ENCODE measurements at places on chromosomes 5 and 9. TPM values are rescaled to one million over a fixed set of nuclear protein-coding genes. Genes with fewer than 3 reads are reported as not detected.

Gene GRM6
- polyA plus RNA-seq: not detected

Gene ANKRD18B
- polyA plus RNA-seq: not detected

GRCh38 chr5:125411744-125412560 lies 665.5 kb upstream of the ZNF608 start:
- H3K27ac ChIP-seq: no peak overlapping the region
- H3K36me3 ChIP-seq: no peaks in the 10 kb centered on the region
- H3K4me1 ChIP-seq: peaks cover 20% of the 10 kb centered on the region
- peak; percentile 50 for DNase-seq
- H3K27me3 ChIP-seq: no peaks in the 10 kb centered on the region
- H3K4me3 ChIP-seq: no peak overlapping the region

GRCh38 chr5:149583394-149583793 lies 2.1 kb downstream of the ARHGEF37 start:
- peaks cover 16% of the 10 kb centered on the region for H3K27me3 ChIP-seq
- H3K4me3 ChIP-seq: no peak overlapping the region
- H3K27ac ChIP-seq: no peak overlapping the region
- no peaks in the 10 kb centered on the region for H3K36me3 ChIP-seq
- peaks cover 11% of the 10 kb centered on the region for H3K4me1 ChIP-seq
- DNase-seq: no peak

Gene SHROOM1
- 1.1 TPM for polyA plus RNA-seq

DNA sequence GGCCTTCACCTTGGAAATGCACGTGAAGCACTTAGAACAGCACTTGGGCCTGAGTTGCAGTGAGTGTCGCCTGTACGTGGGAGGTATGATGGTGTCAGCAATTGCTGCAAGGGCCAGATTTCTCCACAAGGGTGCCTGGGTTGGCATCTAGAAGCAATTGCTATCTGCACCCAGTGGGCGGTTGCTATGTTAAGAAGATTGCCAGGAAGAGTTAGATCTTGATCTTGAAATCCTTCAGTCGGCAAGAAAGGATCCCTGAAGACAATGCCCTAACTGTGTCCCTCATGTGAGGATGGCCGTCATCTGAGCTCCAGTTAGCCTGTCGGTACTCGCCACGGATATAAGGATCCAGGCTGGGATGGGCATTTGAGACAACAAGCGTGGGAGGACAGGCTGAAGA lies 62.9 kb downstream of the MAMDC2 start:
- H3K27ac ChIP-seq: no peak overlapping the region
- H3K36me3 ChIP-seq: no peaks in the 10 kb centered on the region
- no peaks in the 10 kb centered on the region for H3K27me3 ChIP-seq
- no peak overlapping the region for H3K4me3 ChIP-seq
- H3K4me1 ChIP-seq: peaks cover 5% of the 10 kb centered on the region

DNA sequence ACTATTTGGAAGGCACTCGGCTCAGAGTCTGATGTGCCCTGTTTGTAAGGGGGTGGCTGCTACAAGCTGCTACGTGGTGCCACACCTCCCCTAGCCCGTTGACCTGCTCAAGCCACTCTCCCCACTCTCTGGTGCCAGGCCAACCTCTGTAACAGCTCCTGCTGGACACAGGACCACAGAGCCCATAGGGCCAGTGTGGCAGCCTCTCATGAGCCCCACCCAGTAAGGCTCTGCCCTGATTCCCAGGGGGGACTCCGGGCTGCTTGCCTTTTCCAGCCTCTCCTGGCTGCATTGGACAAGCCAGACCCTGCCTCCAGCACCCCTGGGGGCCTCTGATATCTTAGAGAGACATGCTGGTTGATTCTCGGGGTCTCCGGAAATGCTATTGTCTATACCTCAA lies 53.3 kb upstream of the ANGPTL2 start:
- peaks cover 11% of the 10 kb centered on the region for H3K36me3 ChIP-seq
- DNase-seq: no peak
- no peaks in the 10 kb centered on the region for H3K4me1 ChIP-seq
- H3K27me3 ChIP-seq: no peaks in the 10 kb centered on the region
- no peak overlapping the region for H3K27ac ChIP-seq

DNA sequence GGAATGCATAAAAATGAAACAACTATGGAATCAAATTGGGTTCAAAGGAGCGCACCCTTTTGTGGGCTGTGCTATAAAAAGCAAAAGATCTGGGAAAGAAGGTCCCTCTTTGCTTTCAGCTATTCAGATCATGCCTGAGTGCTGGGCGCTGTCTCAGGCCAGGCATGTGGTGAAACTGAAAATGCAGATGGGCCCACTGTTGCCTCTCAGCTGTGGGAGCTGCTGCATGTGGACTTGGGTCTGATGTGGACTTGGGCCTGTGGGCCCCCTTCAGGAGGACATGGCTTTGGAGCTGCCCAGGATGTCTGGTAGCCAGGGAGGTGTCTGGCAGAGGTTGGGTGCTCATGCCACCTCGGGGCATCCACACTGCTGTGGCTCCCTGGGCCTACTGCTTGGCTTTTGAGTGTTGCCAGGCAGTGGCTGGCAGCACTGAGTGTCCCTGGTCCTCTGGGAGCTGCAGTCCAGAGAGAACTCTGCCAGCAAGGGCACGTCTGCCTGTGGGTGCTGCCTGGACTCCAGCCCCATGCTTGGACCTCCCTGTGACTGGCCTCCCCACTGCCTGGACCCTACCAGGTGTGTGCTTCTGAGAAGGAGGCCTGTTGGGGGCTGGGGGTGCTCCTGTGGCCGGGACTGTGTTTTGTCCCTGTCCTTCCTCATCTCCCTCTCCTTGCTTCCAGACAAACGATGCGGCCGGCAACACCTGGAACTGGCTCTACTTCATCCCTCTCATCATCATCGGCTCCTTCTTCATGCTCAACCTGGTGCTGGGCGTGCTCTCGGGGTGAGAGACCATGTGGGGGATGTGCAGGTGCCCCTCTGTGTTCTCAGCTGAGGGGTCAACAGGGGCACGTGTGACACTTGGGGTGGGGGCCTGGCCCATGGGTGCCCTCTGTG lies 74.3 kb downstream of the CACNA1B start:
- no peak for DNase-seq
- no peak overlapping the region for H3K27ac ChIP-seq
- H3K36me3 ChIP-seq: no peaks in the 10 kb centered on the region
- H3K4me3 ChIP-seq: no peak overlapping the region
- H3K4me1 ChIP-seq: no peaks in the 10 kb centered on the region

- H3K4me3 ChIP-seq: peak overlapping the region; percentile 65
- H3K27me3 ChIP-seq: no peaks in the 10 kb centered on the region
- H3K27ac ChIP-seq: peak overlapping the region; percentile 86
- peaks cover 91% of the 10 kb centered on the region for H3K4me1 ChIP-seq
These were observed 1.4 kb downstream of the MZB1 start for GRCh38 chr5:139388198-139388821.

Gene DIPK1B
- polyA plus RNA-seq: 9.6 TPM

Gene MARVELD2
- polyA plus RNA-seq: 0.13 TPM

DNA sequence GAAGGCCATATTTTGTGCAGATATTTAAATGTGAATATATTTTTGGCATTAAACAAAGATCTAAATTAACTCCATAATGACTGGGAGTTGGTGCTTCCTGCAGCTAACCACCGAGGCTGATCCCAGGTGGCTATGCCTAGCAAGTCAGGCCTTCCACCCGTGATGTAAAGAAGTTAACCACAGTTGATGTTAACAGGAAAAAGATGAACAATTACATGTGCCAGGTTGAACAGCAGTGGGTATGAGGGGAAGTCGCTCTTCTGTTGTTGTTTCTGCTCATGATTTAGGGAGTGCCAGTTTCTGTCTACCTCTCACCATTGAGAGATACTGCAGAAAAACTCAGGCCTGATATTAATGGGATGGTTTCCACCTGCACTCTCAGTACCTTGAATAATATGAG lies 334.3 kb downstream of the EBF1 start:
- no peaks in the 10 kb centered on the region for H3K36me3 ChIP-seq
- no peaks in the 10 kb centered on the region for H3K27me3 ChIP-seq
- DNase-seq: peak; percentile 36
- H3K27ac ChIP-seq: peak overlapping the region; percentile 35
- H3K4me3 ChIP-seq: no peak overlapping the region

GRCh38 chr9:114169029-114169951 lies 14.0 kb downstream of the COL27A1 start:
- no peak for DNase-seq
- H3K4me3 ChIP-seq: no peak overlapping the region
- no peaks in the 10 kb centered on the region for H3K4me1 ChIP-seq
- H3K27ac ChIP-seq: no peak overlapping the region
- H3K27me3 ChIP-seq: no peaks in the 10 kb centered on the region
- no peaks in the 10 kb centered on the region for H3K36me3 ChIP-seq

- peak overlapping the region; percentile 2 for H3K4me3 ChIP-seq
- peaks cover 38% of the 10 kb centered on the region for H3K4me1 ChIP-seq
- H3K27ac ChIP-seq: peak overlapping the region; percentile 79
- no peak for DNase-seq
These were observed 5.3 kb upstream of the BICD2 start for GRCh38 chr9:92769990-92770359.

Gene C5orf63
- 7.0 TPM for polyA plus RNA-seq

DNA sequence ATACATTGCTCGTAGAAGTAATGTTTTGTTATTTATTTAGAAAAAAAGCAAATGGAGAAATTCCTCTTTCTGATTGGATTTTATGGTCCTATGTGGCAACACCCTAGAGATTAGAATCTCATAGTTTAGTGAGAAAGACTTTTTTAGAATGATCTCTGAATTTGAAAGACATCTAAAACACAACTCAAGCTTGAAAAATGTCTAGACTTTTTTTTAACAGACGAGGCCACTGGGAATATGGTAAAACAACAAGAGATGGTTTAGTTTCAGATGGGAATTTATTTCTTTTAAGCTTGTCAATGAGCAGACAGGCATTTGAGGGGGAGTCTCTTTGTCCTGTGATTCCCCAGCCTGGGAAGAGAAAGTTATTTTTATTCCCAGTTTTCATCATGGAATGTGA lies 122.1 kb downstream of the NTRK2 start:
- H3K36me3 ChIP-seq: no peaks in the 10 kb centered on the region
- H3K27ac ChIP-seq: no peak overlapping the region
- no peak for DNase-seq
- no peaks in the 10 kb centered on the region for H3K27me3 ChIP-seq

- peaks cover 13% of the 10 kb centered on the region for H3K4me1 ChIP-seq
- peaks cover 92% of the 10 kb centered on the region for H3K36me3 ChIP-seq
- no peak for DNase-seq
- H3K27me3 ChIP-seq: no peaks in the 10 kb centered on the region
- H3K4me3 ChIP-seq: no peak overlapping the region
These were observed 217.5 kb upstream of the OTULINL start for GRCh38 chr5:14364096-14364495.

GRCh38 chr9:14434158-14434504 lies 120.2 kb upstream of the NFIB start:
- no peaks in the 10 kb centered on the region for H3K36me3 ChIP-seq
- no peaks in the 10 kb centered on the region for H3K27me3 ChIP-seq
- H3K4me1 ChIP-seq: no peaks in the 10 kb centered on the region
- no peak overlapping the region for H3K27ac ChIP-seq
- no peak for DNase-seq

- H3K27me3 ChIP-seq: no peaks in the 10 kb centered on the region
- no peak overlapping the region for H3K27ac ChIP-seq
- no peaks in the 10 kb centered on the region for H3K4me1 ChIP-seq
- no peak for DNase-seq
These were observed 62.2 kb downstream of the DMRTA1 start for GRCh38 chr9:22508790-22509189.

- H3K4me1 ChIP-seq: no peaks in the 10 kb centered on the region
- H3K36me3 ChIP-seq: no peaks in the 10 kb centered on the region
- no peak overlapping the region for H3K4me3 ChIP-seq
- no peaks in the 10 kb centered on the region for H3K27me3 ChIP-seq
- DNase-seq: no peak
- H3K27ac ChIP-seq: no peak overlapping the region
These were observed 16.2 kb upstream of the MAT2B start for GRCh38 chr5:163489055-163489744.

DNA sequence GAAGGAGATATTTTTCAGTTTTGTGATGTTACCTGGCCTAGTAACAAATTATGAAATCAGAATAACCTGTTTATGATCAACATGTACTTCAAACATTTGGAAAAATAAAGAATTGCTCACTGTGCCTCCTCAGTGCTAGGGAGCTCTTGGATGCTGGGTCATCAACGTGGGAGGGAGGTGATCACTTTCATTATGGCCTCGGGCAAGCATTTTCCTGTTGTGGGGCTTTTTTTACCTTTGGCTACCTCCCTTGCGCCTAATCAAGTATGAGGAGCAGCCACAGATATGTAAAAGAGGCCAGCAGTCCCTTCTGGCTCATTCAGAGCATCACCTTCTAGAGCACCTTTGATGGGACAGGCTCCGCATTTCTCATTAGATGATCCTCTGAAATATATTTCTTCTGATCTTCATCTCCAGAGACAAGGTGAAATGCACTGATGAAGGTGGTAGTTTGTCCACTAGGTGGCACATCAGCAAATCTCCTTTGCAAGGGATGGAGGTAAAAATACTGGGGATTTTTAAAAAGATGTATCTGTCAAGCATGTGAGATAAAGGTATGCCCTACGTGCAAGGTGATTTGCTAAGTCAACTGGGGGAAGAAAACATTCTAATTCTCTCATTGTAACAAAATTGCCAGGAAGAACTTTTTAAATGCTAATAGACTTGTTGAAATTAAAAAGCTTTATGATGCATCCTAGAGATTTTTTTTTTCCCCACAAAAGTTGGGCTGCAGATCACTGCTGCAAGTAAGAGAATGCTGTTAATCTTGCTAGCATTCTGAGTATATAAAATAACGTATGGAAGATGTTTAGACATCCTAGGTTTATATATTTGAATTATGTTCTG lies 218.2 kb downstream of the MAST4 start:
- no peak overlapping the region for H3K4me3 ChIP-seq
- peak; percentile 46 for DNase-seq
- no peak overlapping the region for H3K27ac ChIP-seq
- no peaks in the 10 kb centered on the region for H3K36me3 ChIP-seq

GRCh38 chr9:129370770-129371169 lies 192.7 kb upstream of the IER5L start:
- H3K27ac ChIP-seq: no peak overlapping the region
- H3K4me3 ChIP-seq: no peak overlapping the region
- no peak for DNase-seq
- H3K4me1 ChIP-seq: no peaks in the 10 kb centered on the region

DNA sequence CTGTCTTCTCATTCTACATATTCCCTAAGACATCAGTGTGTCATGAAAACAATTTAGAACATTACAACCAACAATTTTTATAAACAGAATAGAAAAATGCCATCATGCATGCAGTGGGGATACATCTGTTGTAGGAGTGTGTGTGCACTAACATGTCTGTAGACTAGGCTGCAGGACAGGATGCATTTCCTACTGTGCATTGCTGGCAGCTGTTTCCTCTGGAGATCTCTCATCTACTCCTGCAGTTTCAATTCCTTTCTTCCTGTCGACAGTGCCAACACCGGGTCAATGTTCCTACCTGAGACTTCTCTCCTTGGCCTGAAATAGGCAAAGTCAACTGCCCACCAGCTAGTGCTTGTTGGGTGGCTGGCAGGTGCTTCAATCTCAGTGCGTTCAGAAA lies 69.8 kb downstream of the ANKH start:
- peaks cover 2% of the 10 kb centered on the region for H3K36me3 ChIP-seq
- H3K27ac ChIP-seq: no peak overlapping the region
- DNase-seq: no peak
- no peaks in the 10 kb centered on the region for H3K4me1 ChIP-seq
